CD8-positive, alpha-beta memory T cell (primary cell): ENCODE measurements at places on chromosomes 3 and 15.

- DNase-seq: no peak
Measured at GRCh38 chr3:159187232-159187631, 385.4 kb downstream of the MFSD1 start.

DNA sequence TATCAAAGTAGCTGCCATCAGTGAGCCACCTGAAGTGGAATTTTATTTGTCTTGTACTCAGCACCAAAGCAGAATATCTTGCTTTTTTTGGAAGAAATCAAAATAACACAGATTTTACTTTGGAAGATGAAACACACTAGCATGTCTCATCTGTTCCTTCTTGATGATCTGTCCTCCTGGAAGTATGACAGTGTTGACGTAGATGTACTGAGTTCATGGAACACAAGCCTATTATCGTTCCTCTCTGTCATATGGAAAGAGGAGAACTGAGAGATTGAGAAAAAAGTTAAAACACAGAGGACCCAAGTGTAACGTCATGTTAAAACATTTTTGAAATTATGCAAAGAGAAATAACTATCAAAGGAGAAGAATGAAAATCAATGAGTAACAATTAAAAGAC is 340.2 kb downstream of the ROBO2 start:
- no peak for DNase-seq

DNA sequence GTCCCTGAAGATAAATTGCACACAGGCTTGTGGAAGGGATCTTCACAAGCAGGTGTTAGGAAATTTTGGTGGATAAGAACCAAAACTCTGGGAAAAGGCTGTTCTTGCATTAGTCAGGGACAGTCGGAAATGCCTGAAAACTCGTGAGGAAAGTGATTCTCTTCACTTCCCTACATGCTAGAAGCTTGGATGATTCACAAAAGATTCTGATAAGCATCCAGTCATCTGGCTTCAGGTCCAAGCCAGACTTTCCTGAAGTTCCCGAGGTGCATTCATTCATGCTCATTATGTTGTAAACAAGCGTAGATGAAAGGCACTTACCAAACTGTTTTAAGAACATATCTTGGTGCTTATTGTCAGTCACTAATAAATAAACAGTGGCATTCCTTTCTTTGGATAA is 1028.7 kb downstream of the NTRK3 start:
- DNase-seq: no peak

GRCh38 chr3:148233403-148233802 is 464.3 kb upstream of the AGTR1 start:
- no peak for DNase-seq

GRCh38 chr15:51620122-51620521 is 2.4 kb downstream of the DMXL2 start:
- DNase-seq: no peak

DNA sequence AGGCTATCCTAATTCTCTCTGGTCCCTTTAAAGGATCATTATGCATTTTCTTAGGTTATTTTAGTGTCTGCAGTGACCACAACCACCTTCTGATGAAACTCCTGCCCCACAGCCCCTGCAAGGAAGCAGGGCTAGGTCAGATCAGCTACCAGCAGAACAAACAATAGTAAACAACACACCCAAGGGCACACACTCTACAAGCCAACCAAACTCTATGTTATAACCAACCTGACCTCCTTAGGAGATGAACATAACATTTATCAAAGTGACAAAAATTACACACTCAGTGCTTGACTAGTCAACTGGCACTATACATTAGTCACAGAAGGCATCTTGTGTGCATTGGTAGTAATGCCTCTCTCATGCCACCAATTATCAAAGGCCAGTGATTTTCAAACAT is 17.3 kb downstream of the DENND6A start:
- DNase-seq: no peak

DNA sequence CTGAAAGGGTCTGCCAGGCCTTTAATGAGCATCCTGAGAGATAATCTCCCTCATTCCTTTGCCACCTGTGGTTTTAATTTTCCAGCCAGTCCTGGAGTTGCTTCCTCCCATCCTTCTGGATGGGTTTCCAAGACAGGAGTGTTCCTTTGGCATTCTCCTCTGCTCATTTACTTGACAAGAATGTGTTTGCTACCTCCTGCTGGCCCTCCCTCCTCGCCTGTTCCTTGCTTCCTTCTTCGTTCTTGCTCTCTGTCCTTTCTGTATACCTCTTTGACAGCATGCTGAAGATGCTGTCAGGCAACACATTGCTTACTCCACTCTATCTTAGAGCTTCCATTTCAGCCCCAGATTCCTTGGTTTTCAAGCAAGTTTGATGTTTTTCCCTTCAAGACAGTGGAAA is 46.0 kb downstream of the ERC2 start:
- DNase-seq: no peak

GRCh38 chr15:75661100-75661755 is 13.5 kb downstream of the SNX33 start:
- no peak for DNase-seq

- no peak for DNase-seq
Measured at GRCh38 chr15:44775953-44776352, 39.6 kb downstream of the TRIM69 start.

GRCh38 chr3:138588445-138588844 is 5.6 kb downstream of the CEP70 start:
- no peak for DNase-seq

DNA sequence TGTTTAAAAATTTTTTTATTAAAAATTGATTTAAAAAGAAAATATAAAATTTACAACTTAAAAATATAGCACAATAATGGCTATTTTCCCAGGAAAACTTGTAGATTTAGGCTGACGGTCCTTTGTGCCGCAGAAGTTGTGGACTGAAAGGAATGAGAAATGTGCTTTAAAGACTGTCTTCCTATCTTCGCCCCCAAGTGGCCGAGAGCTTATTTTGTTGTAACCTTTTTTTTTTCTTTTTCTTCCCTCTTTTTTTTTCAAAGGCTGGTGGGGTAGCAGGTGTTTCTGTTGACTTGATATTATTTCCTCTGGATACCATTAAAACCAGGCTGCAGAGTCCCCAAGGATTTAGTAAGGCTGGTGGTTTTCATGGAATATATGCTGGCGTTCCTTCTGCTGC is 15.5 kb downstream of the SLC25A26 start:
- DNase-seq: no peak

GRCh38 chr3:107416886-107417285 is 39.6 kb downstream of the CCDC54 start:
- no peak for DNase-seq

DNA sequence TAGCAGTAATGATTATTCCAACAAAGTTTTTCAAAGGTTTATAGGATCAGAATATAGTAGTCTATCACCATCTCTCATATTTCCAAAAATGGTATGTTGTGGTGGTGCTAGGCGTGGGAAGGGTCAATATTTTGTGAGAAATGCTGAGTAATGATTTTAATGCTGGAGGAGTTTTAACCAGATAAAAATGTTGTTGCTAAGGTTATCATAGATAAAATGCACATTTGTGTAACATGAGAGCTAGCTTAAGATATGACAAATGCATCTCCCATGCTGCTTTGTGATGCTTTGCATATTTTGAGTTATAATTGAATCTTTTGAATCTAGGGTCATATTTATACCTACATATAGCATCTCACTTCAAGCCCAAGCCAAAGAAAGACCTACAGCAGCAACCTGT is 103.9 kb upstream of the ROBO1 start:
- DNase-seq: no peak
